ENCODE measurements at places on chromosomes 1 and 21. TPM values are rescaled to one million over a fixed set of nuclear protein-coding genes. Genes with fewer than 3 reads are reported as not detected.
A peak's percentile ranks its signal among the peaks of the same experiment; 100 is the strongest.

DNA sequence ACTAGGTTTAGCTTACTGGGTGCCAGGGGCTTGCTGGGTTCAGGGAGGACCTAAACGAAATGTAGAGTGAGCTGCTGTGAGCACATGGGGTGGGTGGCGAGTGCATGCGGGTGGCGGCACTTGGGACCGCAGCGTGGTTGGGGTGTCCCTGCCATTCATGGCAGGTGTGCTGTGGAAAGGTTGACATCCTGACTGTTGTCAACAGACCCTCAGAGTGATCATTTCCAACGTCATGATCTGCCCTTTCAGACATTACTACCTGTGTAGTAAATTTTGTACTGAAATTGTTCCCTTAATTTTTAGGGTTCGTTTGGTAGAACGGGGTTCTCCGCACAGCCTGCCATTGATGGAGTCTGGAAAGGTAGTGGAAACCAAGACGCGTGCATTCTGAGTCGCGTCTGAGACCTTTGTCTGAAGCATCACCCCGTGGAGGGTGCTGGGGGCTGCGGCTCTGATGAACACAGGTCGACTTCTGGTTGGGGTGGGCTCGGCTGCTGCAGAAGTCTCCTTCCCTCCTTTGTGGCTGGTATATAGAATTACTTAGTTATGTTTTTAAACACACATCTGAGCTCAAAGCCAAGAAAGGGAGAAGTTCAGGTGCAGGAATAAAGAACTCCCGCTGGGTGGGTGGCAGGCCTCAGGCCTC is 43.3 kb downstream of the S100B start:
- DNase-seq = no peak

DNA sequence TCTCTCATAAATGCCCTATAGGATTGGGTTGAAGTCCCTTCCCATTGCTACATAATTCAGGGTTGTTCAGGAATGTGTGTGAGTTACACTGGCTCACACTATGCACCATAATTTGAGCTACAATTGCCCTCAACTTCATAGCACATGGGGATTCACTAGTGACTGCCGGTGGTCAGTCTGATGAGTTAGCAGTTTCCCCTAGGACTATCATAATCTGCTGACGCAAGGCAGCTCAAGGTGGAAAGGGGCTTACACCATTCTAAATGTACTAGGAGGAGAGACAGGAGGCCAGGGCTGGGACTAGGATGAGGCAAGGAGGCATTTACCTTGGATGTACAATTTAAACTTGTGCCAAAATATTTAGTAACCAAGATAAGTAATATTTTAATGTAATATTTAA is 224.7 kb downstream of the GRIK1 start:
- DNase-seq = no peak

DNA sequence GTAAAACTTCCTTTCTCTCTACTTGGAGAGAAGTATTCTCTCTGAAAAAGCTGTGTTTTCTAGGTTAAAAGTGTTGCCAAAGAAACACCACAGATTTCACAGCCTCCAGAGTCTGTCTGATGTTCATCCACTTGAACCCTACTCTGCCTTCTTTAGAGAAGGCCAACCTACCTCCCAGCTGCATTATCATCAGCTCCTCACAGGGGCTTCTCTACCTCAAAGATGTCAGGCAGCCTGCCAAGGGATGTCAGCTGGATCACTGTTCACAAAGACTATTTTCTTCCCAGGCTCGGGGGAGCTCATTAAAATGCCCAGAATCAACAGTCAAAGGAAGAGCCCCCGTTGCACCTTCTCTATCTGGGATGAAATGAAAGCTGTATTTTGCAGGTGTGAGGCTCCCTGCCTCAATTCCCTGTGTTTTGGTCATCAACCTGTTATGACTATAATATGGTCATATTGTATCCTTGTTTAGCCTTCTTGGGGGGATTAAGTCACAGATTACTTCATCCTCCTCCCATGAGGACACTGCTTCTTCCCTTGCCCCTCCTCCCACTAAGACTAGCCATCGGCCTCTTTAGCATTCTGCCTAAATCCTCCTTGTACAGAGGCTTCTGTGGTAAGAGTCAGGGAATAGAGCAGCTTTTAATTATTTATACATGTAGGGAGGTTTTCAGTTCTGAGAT is 25.7 kb downstream of the ANGPTL7 start:
- DNase-seq = no peak

- DNase-seq = no peak
Measured at GRCh38 chr21:27292229-27292628, 325.3 kb upstream of the ADAMTS5 start.

DNA sequence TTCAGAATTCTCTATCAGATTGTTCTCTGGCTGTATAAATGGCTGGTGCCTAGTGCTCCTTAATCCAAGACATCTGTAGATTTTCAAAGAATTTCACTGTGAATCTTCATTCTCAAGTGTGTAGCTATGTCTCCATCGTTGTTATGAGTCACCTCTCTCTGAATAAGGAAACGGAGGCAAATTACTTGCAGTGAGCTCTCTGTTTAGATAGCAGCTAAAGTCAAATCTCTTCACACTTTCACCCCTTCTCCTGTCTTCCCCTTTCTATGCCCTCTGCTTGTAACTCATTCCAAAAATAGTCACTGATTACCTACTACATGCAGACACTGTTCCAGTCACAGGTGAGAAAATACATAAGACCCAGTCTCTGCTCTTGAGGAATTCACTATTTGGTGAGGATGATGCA is 39.7 kb downstream of the CHML start:
- DNase-seq = peak; percentile 24

DNA sequence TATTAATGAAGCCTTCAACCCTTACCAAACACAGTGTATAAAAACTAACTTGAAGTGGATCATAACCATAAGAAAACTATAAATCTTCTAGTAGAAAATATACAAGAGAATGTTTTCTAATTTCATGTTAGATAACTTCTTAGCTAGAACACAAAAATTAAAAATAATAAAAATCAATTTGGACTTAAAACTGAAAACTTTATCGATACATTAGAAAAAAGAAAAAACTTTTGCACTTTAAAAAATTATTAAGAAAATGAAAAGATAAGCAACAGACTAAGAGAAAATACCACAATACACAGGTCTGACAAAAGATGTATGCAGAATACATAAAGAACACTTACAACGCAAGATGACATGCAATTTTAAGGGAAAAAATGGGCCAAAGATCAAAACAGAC is 8.7 kb downstream of the COP1 start:
- no peak for DNase-seq

DNA sequence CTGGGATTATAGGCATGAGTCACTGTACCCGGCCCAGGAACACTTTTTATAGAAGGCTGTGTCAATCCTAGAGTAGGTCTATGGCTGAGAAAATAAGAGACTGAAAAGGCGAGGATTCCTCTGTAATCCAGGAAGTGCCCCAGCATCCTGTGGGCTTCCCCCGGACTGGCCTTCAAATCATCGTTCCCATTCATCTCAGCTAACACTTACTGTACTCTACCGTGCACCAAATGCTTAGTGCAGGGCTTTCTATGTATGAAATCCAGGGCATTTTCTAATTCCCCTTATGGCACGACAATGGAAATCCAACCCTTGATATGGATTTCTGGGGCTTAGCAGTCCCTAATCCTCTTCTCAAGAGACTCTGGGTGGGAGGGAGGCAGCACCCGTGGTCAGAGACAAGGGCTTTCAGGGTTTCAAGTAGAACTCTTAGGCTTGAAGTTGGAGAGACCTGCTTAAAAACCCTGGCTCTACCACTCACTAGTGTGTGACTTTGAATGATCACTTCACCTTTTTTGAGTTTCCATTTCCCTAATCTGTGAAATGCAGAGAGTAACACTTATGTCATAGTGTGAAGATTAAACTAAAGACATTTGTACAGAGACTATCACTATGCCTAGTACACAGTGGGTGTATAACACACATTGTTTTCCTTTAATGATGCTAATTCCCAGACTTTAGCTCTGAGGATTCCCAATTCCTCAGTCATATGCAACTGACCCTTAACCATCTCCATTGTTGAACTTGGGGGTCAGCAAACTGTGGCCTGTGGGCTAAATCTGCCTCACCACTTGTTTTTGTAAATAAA is 20.3 kb downstream of the MECR start:
- peak; percentile 36 for DNase-seq

DNA sequence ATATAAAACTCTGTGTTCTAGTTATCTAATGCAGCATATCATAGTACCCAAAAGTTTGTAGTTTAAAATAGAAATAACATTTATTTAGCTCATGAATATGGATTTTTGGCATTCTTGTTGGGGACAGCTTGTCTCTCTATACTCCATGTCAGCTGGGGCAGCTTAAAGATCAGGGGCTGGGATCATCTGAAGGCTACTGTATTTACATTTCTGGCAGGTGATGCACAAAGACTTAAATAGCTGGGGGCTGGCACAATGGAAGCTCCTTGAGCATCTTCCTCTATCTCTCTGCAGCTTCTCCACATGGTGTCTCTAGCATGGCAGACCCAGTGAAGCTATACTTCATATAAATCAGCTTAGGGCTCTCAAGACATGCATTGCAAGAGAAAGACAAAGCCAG is 55.6 kb upstream of the DAB1 start:
- no peak for DNase-seq

DNA sequence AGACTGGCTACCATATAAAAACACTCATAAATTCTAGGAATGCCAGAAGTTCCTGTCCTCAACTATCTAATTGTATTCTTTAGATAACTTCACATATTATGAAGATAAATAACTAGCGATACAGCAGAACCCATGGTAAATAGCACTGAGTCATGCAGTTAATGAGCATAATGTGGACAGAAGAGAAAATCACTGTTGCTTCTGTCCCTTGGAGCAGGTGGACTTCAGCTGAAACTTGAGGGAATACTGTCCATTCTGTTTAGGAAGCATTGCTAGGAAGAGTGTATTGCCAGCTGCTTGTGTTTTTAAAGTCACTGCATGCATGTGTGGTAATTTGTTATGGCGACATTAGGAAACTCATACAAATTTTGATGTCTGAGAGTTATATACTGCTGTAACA is 854.4 kb downstream of the LTN1 start:
- DNase-seq = no peak

LENEP gene
- total RNA-seq = 2.0 TPM

PCP4 gene
- total RNA-seq = not detected

ZNF593OS gene
- not detected for total RNA-seq

IL12RB2 gene
- 0.67 TPM for total RNA-seq

DCDC2B gene
- not detected for total RNA-seq

PMVK gene
- total RNA-seq = 15.0 TPM

OR10K1 gene
- not detected for total RNA-seq

Measured in B cell (primary cell).